ENCODE measurements at places on chromosomes 2 and 18. TPM values are rescaled to one million over a fixed set of nuclear protein-coding genes. Genes with fewer than 3 reads are reported as not detected.

DNA sequence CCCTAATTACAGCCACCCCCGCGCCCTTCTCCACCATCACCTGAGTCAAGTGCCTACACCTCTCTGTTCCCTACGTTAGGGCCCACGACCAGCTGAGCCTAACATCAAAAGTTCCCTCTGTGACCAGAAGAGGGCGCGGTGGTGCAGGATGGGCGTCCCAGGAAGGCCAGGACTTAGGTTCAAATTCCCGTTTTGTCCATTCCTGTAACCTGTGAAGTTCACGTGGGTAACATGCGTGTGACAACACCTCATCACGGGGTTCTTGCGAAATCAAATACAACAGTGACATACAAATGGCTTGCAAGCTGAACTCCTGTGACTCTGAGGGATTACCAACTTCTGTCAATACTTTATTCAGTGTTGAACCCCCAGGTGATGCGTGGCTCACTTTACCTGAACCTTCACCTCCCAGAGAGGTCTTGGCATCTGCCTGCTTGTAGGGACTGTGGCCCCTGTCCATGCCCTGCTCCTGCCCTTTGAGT, 207.9 kb downstream of the ARL4C start:
- no peak overlapping the region for H3K4me3 ChIP-seq
- no peaks in the 10 kb centered on the region for H3K27me3 ChIP-seq
- H3K27ac ChIP-seq, result no peak overlapping the region
- peak; percentile 80 for DNase-seq
- no peaks in the 10 kb centered on the region for H3K4me1 ChIP-seq

DNA sequence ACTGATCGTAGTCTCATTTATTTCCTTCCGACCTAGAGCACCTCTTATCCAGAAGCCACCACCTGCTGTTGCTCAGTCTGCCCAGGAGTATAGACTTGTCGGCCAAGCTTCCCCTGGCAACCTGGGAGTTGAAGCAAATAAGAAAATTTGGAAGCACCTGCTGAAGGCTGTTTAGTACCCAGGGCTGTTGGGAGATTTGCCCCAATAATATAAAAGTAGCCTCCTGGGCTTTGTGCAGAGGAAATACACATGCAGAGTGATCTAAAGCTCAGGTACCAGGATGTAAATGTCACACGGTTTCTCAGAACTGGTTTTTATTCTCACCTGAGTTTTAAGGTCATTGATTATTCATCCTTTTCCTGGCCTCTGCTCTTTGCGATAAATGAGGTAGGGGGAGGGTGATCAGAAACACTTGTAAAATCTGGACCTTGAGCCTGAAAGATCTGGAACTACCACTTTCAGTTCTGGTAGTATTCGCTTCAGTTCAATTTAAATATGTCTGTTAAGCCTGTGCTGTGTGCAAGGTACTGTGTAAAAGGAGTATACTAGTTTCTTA, 789 bp upstream of the COX7A2L start:
- H3K4me1 ChIP-seq, result peaks cover 8% of the 10 kb centered on the region
- H3K27me3 ChIP-seq, result no peaks in the 10 kb centered on the region
- peak overlapping the region; percentile 95 for H3K4me3 ChIP-seq
- DNase-seq, result no peak

DNA sequence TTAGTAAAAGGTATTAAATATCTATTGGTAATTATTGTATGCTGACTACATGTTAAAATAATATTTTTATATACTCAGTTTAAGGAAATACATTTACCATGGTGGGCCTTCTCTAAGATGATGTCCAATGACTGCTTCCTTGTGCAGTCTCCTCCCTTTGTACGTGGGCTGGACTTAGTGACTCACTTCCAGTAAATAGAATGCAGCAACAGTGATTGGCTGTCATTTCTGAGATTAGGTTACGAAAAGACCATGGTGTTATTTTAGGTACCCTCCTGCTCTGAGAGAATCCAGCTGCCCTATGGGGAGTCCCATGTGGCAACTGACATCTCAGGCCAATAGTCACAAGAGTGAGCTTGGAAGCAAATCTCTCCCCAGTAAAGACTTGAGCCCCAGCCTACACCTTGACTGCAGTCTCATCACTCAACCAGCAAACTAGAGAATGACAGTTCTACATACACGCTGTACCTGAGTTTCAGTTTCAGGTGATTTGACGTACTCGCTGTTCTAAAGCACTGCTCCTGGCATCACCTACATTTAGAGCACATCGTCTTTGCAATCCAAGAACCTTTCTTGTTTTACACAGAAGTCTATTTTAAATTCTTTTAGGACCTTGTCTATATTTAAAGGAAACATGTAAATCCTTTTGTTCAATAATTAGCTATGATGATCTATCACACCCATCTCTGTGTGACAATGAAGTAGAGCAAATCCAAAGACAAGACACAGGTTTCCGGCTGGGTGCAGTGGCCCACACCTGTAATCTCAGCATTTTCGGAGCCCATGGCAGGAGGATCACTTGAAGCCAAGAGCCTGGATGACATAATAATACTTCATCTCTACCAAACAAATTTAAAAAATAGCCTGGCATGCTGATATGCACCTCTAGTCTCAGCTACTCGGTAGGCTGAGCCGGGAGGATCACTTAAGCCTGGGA, 87.2 kb downstream of the COBLL1 start:
- H3K27me3 ChIP-seq, result no peaks in the 10 kb centered on the region
- H3K4me3 ChIP-seq, result no peak overlapping the region
- peaks cover 7% of the 10 kb centered on the region for H3K4me1 ChIP-seq
- DNase-seq, result no peak

GPBAR1 gene
- 7.1 TPM for total RNA-seq

- H3K4me1 ChIP-seq, result no peaks in the 10 kb centered on the region
- H3K27me3 ChIP-seq, result no peaks in the 10 kb centered on the region
- H3K4me3 ChIP-seq, result no peak overlapping the region
- H3K27ac ChIP-seq, result no peak overlapping the region
These were observed 13.2 kb upstream of the MARCHF4 start for GRCh38 chr2:216385478-216385877.

DNA sequence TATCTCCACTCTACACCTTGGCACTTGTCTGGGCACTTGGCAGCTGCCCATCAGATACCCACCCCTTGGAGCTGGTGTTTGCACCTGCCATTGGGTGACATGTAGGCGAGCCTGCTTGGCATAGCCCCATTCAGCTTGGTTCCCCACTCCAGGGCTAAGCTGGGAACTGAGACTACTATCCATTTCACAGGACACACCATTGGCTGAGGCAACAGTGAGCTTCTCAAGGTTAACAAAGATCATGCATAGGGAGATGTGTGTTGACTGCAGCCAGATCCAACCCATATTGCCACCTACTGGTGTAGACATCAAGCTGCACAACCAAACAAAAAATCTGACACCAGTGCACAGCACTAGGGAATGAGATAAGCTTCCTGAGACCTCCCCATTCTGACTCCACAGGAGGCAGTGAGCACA, 1389.8 kb upstream of the TMEFF2 start:
- no peaks in the 10 kb centered on the region for H3K4me1 ChIP-seq
- DNase-seq, result no peak
- H3K4me3 ChIP-seq, result no peak overlapping the region
- no peaks in the 10 kb centered on the region for H3K36me3 ChIP-seq

DNA sequence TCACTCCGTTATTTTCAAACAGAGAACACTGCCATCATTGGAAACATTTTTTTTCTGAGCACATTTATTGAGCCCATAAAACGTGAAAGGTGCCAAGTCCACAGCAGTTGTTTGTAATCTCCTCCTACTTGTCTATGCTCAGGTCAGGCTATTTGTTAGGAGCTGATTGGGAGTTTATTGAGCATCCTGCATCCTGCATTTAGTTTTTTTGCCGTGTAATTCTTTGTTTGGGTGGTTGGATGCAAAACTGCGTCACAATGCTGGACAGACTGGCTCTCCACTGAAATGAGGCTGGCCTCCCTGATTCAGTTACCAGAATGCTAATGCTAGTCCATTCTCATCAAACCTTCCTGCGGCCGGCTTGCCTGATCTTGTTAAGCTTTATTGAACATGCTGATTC, 71.4 kb downstream of the RAPGEF4 start:
- H3K27me3 ChIP-seq, result no peaks in the 10 kb centered on the region
- DNase-seq, result no peak

UNC50 gene
- total RNA-seq, result 48.2 TPM

LOXL3 gene
- total RNA-seq, result 7.9 TPM

GRCh38 chr2:57936216-57936615, 110.4 kb upstream of the VRK2 start:
- no peak for DNase-seq
- H3K4me3 ChIP-seq, result no peak overlapping the region
- H3K27ac ChIP-seq, result no peak overlapping the region

- H3K27me3 ChIP-seq, result no peaks in the 10 kb centered on the region
- no peak for DNase-seq
- H3K4me3 ChIP-seq, result no peak overlapping the region
- H3K4me1 ChIP-seq, result no peaks in the 10 kb centered on the region
These were observed 690.4 kb upstream of the NRXN1 start for GRCh38 chr2:51722311-51722710.

CFAP53 gene
- not detected for total RNA-seq

DNA sequence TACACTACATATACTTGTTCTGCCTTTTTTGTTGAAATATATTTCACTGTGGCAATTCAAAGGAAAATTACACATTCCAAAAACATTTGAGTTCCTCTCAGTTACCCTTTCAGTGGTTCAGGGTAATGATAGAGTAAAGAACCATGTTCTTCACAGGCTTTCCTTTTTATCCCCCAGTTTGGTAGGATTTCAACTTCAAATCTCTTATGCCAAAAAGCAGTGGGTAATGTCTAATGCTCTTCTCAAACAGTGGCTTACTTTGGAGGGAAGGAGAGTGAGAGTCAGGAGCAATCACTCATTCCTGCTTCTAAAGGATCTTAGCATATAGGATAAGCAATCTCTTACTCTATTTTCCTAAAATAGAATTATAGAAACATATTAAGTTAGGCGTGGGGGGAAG, 290.6 kb downstream of the ZEB2 start:
- no peaks in the 10 kb centered on the region for H3K27me3 ChIP-seq
- H3K27ac ChIP-seq, result no peak overlapping the region
- H3K4me3 ChIP-seq, result no peak overlapping the region
- DNase-seq, result no peak
- no peaks in the 10 kb centered on the region for H3K36me3 ChIP-seq

- H3K4me3 ChIP-seq, result no peak overlapping the region
- no peak for DNase-seq
- no peaks in the 10 kb centered on the region for H3K36me3 ChIP-seq
- no peaks in the 10 kb centered on the region for H3K27me3 ChIP-seq
- H3K27ac ChIP-seq, result peak overlapping the region; percentile 67
- no peaks in the 10 kb centered on the region for H3K4me1 ChIP-seq
These were observed 127.0 kb upstream of the FZD5 start for GRCh38 chr2:207896525-207897285.

C2orf66 gene
- total RNA-seq, result not detected

DNA sequence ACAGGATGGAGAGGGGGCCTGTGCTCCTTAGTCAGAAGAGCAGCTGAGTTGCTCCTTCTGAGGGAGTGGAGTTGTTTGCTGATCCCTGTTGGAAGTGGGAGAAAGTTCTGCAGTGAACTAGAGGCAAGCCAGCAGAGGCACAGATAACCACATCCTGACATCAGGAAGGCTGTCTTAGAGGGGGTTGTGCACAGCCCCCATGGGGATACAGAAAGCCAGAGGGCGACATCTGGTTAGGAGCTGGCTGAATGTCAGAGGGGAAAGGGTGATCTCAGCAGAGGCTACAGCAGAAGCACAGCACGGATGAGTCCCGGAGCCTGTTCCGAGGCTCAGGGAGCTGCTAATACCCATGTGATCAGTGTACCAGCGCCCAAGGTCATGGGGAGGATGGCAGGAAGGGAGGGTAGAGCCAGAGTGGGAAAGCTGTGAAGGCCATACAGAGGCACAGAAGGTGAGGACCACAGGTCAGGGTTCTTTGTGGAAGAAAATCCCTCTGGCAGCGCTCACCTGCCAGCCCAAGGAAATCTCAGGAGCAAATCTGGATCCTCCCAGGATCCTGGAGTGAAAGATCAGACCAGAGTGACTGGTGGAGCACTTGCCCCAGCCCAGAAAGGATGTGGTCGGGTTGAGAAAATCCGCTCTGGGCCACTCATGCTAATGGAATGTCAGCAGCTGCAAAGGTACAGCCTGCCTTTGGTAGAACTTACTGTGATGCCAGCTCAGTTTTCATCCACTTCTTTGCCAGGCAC, 111.8 kb downstream of the STPG4 start:
- H3K36me3 ChIP-seq, result peaks cover 21% of the 10 kb centered on the region
- no peaks in the 10 kb centered on the region for H3K27me3 ChIP-seq
- H3K4me1 ChIP-seq, result peaks cover 60% of the 10 kb centered on the region
- no peak overlapping the region for H3K4me3 ChIP-seq
- DNase-seq, result peak; percentile 82

DNA sequence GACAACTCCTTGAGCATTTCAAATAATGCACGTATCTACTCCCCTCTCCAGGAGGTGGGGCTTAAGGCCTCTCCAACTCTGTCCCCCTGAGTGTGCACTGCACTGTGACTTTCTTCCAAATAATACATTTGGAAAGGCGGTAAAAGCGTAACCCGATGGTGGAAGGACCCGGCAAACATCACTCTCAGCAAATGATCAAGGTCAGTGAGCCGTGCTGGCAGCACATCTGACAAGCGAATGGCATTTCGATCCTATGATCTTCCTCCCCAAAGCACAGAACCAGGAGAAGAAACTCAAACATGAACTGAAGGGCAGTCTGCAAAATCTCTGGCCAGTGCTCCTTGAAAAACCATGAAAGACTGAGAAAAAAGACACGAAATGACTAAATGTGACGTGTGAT, 208.7 kb downstream of the TWIST2 start:
- H3K27me3 ChIP-seq, result no peaks in the 10 kb centered on the region
- H3K27ac ChIP-seq, result no peak overlapping the region
- H3K4me1 ChIP-seq, result no peaks in the 10 kb centered on the region
- peaks cover 36% of the 10 kb centered on the region for H3K36me3 ChIP-seq
- H3K4me3 ChIP-seq, result no peak overlapping the region
- peak; percentile 20 for DNase-seq

CPO gene
- 0.95 TPM for total RNA-seq

ZSWIM2 gene
- not detected for total RNA-seq

DNA sequence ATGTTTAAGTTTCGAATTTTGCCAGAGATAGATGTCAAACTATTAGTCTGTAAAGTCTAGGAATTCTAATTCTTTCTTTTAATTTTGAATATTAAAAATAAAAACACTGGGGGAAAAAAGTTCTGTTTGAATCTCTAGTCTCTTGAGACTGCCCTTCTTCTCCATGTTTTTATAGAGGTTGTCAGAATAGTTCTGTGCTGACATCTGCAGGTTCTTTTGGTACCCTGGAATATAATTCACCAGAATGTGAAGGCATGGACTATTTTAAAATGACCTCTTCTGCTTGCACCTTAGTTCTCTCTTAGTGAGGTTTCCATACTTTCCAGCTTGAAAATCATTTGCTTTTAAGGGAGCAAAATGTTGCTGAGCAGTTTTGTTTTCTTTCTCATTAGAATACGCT, 121.0 kb upstream of the MSTN start:
- no peak overlapping the region for H3K4me3 ChIP-seq
- H3K27ac ChIP-seq, result no peak overlapping the region
- peaks cover 7% of the 10 kb centered on the region for H3K4me1 ChIP-seq
- no peaks in the 10 kb centered on the region for H3K36me3 ChIP-seq

- no peak overlapping the region for H3K4me3 ChIP-seq
- H3K36me3 ChIP-seq, result no peaks in the 10 kb centered on the region
- DNase-seq, result no peak
- no peaks in the 10 kb centered on the region for H3K4me1 ChIP-seq
- H3K27me3 ChIP-seq, result no peaks in the 10 kb centered on the region
- no peak overlapping the region for H3K27ac ChIP-seq
These were observed 206.3 kb downstream of the RAD51AP2 start for GRCh38 chr2:17311771-17312511.

IGFBP5 gene
- 773 TPM for total RNA-seq

- no peaks in the 10 kb centered on the region for H3K27me3 ChIP-seq
- H3K36me3 ChIP-seq, result no peaks in the 10 kb centered on the region
- no peak for DNase-seq
- no peaks in the 10 kb centered on the region for H3K4me1 ChIP-seq
- H3K4me3 ChIP-seq, result no peak overlapping the region
These were observed 77.3 kb upstream of the SH3BP4 start for GRCh38 chr2:234874347-234875046.

MTLN gene
- total RNA-seq, result 135 TPM

DQX1 gene
- total RNA-seq, result not detected

ITGB6 gene
- not detected for total RNA-seq

Data from sigmoid colon (tissue), 7 donors.